ENCODE measurements at places on chromosomes 7 and 10.
A peak's percentile ranks its signal among the peaks of the same experiment; 100 is the strongest.

DNA sequence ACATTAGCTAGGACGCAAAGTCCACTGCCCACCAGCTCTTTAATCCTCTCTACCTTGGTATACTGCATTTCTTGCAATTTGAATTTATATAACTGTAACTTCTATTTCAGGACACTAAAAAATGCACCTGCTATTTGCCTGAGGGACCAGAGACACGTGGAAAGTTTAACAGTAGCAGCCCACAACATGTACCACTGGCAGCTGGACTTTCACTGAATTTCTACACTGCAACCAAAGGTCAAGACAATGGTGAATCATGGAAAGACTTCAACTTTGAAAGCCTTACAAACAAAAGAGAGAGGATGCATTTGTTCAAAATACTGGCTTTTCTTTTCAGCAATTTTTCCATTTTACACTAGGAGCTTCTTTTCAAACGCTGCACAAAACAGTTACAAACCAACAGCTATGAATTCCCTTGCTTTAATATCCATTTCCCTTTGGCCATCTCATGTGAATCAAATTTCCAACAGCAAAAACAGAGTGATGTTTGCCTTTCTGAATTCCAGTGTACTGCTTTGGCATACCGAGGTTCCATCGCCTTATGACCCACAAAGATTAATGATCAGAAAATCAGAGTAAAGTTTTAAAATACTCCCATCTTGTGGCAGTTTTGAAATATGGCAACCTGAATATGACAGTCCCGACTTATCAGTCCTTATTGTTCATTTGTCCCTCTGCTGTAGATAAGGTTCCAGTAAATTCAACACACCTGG lies 29.9 kb upstream of the HNRNPH3 start:
- ATAC-seq = peak; percentile 91

DNA sequence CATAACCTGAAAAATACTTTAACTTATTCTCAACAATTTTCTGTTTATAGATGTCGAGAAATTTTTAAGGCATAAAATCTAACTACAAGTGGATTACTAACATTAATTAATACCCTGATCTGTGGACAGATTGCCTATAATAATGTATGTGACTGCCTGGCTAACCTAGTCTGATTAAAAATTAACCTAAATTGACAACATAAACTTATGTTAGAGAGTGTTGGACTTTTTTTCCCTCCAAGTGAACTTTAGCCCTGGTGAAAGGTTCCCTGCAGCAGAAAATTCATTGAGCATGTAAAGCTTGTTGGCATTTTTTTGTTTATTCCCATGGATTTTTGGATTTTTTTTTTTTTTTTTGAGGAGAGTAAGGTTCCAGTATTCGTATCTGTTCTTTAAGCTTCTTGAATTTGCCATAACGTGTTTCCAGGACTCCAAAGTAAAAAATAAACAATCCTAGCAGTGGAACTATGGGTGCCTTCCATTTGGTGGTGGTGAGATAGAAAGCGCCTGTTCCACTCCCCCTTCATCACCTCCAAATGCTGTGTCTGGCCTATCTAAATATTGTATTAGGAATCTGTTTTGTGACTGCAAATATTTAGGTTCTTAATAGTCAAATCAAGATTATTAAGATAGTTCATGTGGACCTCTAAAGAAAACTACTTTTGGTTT lies 36.1 kb downstream of the NET1 start:
- no peak for ATAC-seq

GRCh38 chr10:47020471-47020870 lies 109.2 kb downstream of the PTPN20 start:
- ATAC-seq = no peak

GRCh38 chr10:133043541-133044225 lies 44.0 kb upstream of the ADGRA1 start:
- ATAC-seq = no peak

GRCh38 chr7:40843338-40843985 lies 708.7 kb downstream of the SUGCT start:
- ATAC-seq = no peak

DNA sequence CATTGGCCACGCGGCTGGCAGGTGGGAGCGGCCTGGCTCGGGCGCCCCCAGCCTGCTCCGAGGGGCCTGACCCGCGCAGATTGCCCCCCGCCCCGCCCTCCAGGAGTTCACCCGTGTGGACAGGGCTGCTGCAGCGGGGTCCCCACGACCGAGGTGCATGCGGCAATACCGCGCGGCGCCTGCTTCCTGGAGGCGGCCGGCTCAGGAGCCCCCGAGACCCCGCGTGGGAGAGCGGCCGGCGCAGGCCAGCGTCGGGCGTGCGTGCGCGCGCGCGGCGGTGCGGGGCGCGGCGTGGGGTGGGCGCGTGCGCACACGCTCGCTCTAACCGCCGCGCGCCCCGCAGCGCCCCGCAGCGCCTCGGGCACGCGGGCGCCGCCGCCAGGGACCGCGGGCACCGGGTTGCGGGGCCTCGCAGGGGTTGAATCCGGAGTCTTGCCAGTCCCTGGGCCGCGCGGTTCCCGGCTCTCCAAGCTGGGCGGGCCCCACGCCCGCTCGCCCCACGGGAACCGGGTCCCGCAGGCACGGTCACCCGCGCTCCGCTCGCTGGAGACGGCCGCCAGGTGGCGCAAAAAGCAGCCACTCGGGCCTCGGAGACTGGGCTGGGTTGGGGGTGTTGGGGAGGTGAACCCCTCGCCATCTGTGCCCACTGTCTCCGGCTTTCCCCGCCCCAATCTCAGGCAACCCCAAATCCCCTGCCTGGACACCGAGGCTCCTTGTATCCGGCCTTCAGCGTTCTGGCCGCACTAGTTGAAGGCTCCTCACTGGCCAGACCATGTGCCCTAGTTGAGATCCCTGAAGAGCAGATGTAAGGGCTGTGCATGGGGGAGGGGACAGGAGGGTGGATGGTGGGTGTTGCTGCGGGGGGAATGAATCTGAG lies 1.3 kb upstream of the ACHE start:
- ATAC-seq = peak; percentile 57

DNA sequence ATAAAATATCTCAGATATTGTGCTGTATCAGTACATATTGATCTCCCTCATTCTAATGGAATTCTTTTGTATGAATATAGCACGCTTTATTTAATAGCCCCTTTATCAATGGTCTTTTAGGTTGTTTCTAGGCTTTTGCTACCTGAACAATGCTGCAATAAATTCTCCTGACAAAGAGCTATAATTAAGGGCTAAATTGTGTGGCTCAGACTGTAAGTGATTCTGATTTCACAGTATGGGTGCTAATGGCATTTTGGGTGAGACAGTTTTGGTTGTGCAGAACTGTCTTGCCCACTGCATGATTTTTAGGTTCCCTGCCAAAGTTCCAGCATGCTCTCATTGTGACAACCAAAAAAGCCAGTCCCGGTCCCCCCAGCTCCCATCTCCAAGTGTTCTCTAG lies 363.2 kb downstream of the REEP3 start:
- ATAC-seq = no peak

- ATAC-seq = no peak
Measured at GRCh38 chr7:31651234-31652062, 35.6 kb upstream of the PPP1R17 start.

DNA sequence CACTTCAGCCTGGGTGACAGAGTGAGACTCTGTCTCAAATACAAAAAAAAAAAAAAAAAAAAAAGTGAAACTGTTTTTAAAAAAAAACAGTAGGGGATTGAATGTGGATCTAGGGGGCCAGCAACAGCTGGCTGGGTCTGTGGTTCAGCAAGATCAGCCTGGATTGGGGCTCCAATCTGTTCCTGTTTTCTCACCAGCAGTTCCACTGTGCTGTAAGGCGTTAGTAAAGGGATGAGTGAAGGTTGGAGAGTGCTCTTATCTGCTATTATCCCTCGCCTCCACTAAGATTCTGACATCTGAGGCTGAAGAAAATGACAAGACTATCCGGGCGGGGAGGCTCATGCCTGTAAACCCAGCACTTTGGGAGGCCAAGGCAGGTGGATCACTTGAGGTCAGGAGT lies 41.6 kb upstream of the GTF2IRD1 start:
- ATAC-seq = peak; percentile 29

DNA sequence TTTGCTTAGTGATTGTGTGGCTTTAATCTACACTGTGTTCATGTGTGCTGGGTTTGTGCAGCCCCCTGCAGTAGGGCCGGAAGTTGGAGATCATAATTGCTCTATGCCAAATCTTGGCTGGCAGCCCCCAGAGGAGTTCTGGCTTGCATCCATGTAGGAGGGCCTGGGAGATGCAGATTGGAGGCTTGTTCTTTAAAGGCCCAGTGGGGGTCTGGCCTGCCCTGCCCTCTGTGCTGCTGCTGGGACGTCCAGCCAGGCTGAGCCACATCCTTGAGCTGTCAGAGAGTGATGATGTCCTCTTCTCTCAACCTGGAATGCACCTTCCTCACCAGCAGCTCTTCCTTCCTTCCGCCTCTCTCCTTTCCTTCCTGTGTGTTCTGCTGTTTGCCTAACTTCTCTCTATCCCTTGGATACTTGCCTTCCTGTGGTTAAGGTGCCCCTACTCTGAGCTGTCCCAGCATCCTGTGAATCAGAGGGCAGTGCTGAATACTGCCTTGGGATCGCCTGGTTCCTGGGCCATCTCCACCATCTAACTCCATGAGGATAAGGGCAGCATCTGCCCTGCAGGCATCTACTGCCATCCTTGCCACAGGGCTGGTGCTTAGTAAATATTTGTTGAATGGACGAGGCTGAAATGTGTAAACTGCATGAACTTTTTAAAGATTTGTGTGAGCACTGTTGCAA lies 30.2 kb downstream of the DOCK1 start:
- peak; percentile 75 for ATAC-seq

DNA sequence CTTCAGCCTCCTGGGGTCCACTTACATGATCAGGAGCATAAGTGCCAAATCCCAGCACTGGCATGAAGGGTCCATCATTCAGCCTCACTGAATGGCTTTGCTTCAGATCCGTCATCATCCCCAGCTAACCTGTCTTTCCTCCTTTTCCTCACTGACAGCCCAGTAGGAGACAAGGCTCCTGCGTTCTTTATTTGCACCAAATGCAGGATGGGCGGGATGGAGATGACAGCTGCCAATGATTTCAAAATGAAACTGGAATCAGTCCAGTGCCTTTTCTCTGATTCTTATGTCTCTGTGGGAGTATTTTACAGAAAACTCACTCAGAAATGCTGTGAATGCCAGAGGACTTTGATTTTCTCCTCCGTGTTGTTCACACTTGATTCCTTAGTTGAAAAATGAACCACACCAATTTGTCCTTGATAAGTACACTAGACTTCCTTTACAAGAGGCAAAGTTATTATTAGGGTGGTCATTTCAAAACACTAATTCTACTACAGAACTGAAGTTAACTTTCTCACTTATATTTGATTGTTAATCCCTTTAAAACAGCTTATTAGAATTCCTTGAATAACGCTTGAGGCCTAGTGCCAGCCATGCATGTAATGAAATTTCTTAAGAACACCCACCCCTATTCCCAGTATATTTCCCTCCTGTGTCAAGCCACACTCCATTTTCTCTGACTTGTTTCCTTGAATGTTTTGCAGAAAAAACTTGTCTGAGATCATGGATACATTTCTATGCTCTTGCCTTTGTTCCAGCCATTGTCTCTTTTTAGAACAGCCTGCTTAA lies at the start of gene AKR1C8:
AKR1C8 (minus strand) TSS at position 164 of the 789 bp plus-strand sequence; CDS start at position 118, 46 bp downstream.
- ATAC-seq = no peak

GRCh38 chr10:17905491-17905890 lies 46.2 kb upstream of the SLC39A12 start:
- peak; percentile 18 for ATAC-seq

GRCh38 chr7:117096330-117096729 lies 143.0 kb downstream of the ST7 start:
- ATAC-seq = no peak

- no peak for ATAC-seq
Measured at GRCh38 chr7:28509251-28510025, 97.1 kb downstream of the CREB5 start.

GRCh38 chr7:38187794-38188440 lies 9.9 kb downstream of the STARD3NL start:
- ATAC-seq = no peak

GRCh38 chr10:23253780-23254179 lies 61.7 kb downstream of the PTF1A start:
- no peak for ATAC-seq

DNA sequence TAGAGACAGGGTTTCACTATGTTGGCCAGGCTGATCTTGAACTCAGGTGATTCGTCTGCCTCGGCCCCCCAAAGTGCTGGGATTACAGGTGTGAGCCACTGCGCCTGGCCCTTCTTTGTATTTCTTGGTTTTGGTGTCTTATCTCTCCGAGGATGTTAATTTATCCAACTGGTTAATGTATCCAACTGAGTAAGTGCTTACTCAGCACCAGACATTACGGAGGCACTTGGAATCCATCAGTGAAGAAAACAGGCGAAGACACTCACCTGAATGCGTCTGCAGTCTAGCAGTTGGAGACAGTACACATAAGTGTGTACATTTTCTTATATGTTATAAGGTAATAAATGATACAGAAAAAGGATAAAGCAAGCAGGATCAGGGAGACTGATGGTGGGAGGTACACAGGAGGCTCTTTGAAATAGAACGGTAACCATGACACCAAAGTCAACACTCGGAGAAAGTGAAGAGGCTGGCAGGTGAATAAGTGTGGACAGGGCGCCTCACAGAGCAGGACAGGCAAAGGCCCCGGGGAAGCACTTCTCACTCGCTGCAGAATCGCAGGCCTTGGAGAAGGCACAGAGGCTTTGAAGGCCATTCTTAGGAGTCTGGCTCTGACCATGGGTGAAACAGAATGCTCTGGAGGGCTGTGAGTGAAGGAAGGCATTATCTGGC lies 73.1 kb downstream of the LANCL2 start:
- ATAC-seq = no peak

DNA sequence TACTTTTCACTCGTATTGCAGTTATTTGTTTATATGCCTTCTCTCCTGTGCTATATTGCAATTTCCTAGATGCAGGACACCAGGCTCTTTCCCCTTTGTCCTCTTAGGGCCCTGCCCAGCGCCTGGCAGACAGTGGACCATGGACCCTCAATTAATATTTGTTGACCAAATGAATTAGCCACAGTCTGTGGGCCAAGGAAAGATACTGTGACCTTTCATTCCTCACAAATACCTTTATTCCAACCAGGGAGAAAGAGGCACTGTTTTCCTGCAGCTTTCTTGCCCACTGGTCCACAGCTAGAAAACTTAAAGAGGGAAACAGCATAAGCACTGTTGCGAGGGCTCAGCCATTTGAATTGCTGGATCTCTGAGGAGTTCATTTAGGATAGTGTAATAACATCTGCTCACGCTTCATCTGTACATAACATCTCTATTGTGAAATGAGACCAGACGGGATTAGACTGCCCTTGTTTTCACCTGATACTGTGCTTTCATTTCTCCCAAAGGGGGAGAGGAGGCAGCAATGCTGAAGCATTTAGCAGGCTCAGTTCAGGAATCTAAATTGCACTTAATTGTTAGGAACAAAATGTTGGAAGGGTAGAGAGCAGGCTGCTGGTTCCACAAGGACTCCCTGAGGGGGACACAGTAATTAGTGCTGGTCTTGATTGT lies 46.7 kb downstream of the TNS3 start:
- ATAC-seq = no peak
